A549 (cell line): ENCODE measurements at places on chromosomes 3 and 15. TPM values are rescaled to one million over a fixed set of nuclear protein-coding genes. Genes with fewer than 3 reads are reported as not detected.

CDCP1 gene
- polyA plus RNA-seq, result 3.0 to 3.9 TPM (median 3.4 TPM) in 3 replicates

ZKSCAN7 gene
- polyA plus RNA-seq, result not detected in 3 replicates

SLC9C1 gene
- polyA plus RNA-seq, result not detected in 3 replicates

ACKR2 gene
- 0.05 TPM in 1 of 3 replicates, not detected in the others for polyA plus RNA-seq

AMT gene
- 0.49 to 0.83 TPM (median 0.70 TPM) in 3 replicates for polyA plus RNA-seq

DNA sequence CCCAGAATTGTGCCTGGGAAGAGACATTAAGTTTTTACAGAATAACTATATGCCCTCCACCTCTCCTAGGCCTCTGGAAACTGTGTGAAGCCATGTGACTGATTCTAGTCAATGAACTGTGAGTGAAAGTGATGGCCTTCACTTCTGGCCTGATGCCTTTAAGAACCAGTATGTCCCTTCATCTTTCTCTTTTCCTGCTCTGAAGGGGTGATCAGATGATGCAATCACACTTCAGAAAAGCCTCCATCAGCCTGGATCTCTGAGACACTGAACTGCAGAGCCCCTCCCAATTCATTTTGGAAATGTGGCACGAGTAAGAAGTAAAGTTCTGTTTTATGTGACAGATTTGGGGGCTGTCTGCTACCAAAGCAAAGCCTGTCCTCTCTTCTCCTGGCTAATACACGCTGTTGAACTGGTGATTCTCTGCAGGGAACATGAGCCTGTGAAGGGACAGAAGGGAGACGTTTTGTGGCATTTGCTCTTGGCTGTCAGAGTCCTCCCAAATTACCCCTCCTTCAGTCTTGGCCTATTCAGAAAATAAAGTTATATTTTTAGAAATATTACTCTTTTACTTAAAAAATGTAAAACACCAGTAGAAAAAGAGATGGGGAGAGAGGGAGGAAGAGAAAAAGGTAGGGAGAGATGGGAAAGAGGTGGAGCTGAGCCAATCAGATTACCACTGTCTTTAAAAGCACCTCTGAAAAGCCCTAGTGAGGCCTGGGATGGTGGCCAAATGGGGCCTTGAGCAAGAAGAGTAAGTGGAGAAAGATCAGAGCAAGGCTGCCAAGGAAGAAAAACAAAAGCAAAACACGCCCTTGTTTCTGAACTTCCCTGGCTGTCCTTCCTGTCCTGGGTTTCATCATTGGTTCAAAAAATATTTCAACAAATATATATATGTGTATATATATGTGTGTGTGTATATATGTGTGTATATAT lies 40.9 kb upstream of the RYK start:
- peak; percentile 29 for DNase-seq

- no peak for DNase-seq
These were observed 600.8 kb downstream of the IGSF11 start for GRCh38 chr3:118433825-118434224.
